ENCODE measurements at places on chromosomes 3 and 15.

- DNase-seq: no peak
Measured at GRCh38 chr3:172924546-172924945, 174.0 kb downstream of the ECT2 start.

- no peak for DNase-seq
Measured at GRCh38 chr3:155741603-155742002, 3.3 kb downstream of the PLCH1 start.

DNA sequence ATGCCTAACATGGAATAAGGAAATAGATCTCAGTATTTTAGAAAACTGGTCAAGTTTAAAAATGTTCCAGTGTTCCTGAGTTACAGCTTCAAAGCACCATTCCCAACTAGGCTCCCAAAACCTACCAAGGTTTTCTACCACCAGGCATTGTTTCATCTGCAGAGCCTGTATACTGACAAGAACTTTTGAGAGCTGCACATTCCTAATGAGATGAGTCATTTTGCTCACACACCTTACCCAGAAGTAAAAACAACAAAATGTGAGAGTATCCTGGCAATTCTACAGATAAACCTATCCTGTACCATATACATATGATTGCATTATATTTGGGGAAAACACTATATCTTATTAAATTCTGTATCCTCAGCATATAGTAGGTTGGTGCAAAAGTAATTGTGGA lies 90.7 kb downstream of the ATP8B4 start:
- no peak for DNase-seq

GRCh38 chr3:31909455-31909854 lies 71.6 kb downstream of the OSBPL10 start:
- DNase-seq: no peak

GRCh38 chr3:153142961-153143360 lies 19.1 kb upstream of the RAP2B start:
- DNase-seq: no peak

GRCh38 chr3:138203938-138204337 lies 16.8 kb downstream of the ARMC8 start:
- DNase-seq: no peak

DNA sequence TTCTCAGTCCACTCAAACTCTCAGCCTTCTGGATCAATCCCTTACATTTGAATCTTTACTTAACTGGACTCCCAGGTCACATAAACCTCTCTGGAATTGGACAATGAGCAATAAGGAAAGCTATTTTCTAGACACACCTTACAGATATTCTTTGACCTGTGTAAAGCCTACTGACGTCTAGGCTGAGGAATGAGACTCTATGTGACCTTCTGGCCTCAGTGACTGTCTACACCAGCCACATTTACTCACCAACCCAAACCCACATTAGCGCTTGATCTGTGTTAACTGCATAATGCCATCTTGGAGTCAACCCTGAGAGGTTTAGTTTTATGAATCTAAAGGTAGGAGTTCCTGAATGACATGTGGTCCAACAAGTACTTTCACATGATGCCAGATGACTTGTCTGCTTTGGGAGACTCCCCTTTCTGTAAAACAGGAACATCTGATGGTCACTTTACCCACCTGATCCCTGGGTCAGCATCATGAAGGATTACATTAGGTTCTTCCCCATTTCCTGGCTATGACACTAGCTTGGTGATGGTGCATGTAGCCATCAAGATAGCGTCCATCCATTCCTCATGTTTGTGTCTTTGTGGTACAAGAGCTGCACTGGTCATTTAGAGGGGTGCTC lies 11.4 kb upstream of the COMMD2 start:
- DNase-seq: no peak

GRCh38 chr3:118080889-118081288 lies 953.8 kb downstream of the IGSF11 start:
- no peak for DNase-seq

GRCh38 chr3:150169330-150169940 lies 198.7 kb upstream of the PFN2 start:
- DNase-seq: peak; percentile 18

- no peak for DNase-seq
Measured at GRCh38 chr3:169196789-169197188, 466.7 kb downstream of the MECOM start.

- no peak for DNase-seq
Measured at GRCh38 chr15:85439996-85440395, 59.6 kb downstream of the AKAP13 start.

DNA sequence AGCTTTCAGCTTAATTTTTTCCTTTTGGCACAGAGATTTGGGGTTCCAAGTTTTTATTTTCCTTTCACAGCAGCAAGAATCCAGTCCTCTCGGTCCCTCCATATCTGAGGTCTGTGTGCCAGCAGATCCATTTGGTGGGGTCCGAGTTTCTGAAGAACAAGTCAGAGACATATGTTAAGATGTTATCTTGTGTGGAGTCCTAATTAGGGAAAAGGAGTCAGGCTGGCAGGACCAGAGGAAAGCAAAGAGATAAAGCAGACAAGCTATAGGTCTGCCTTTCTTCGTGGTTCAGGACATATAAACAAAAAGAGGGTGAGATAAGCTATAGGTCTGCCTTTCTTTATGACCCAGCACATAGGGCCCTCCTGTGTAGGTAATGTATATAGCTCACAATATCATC lies 54.9 kb downstream of the TMED3 start:
- DNase-seq: no peak

GRCh38 chr3:27596334-27596841 lies 112.2 kb upstream of the SLC4A7 start:
- no peak for DNase-seq

- no peak for DNase-seq
Measured at GRCh38 chr3:137514853-137515252, 249.3 kb upstream of the SOX14 start.

DNA sequence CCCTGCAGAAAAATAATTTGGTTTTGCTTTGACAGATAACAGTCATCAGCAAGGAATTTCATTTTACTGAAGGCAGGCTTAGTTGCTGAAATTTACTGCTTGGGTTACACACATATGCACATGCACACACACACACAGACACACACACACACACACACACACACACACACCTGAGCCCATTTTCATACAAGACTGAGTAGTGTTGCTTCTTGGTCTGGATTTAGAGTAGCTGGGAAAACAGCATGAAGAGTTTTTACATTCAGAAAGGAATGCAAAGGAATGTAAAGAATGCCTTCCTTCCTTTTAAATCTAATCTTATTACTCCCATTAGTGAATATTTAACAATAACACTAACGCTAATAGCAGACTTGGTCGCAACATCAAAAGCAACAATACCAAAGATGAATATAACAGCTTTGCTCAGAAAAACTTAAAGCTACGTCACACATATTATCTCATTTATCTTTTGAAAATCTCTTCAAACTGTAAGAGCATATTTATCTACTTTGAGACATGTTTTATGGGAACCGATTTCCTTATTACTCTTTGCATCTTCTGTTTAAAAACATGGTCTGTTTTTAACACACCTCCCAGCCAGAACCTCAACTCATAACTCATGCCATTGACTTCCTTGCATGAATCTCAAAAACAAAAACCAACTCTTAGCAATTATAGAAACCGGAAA lies 32.5 kb downstream of the RFTN1 start:
- no peak for DNase-seq

DNA sequence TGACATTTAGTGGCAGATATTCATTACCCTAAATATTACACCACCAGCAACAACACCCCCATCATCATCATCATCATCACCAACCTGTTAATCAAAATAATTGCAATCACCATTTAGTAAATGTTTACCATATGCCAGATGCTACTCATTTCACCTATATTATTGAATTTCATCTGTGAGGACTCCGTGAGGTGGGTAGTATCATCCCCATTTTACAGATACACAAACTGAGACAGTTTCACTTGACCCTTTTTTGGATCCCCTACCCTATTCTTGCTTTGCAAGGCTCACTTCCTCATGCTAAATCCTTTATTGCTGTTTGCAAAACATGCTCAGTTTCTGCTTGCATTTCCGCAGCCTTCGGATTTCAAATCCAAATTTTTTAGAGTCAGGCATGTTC lies 18.3 kb upstream of the DET1 start:
- no peak for DNase-seq

Data from heart right ventricle (tissue), 16 donors.